Right renal cortex interstitium (tissue), 3 donors: ENCODE measurements at places on chromosomes 1 and 21. TPM values are rescaled to one million over a fixed set of nuclear protein-coding genes. Genes with fewer than 3 reads are reported as not detected.

DONSON gene
- 31.0 TPM for polyA plus RNA-seq

DNA sequence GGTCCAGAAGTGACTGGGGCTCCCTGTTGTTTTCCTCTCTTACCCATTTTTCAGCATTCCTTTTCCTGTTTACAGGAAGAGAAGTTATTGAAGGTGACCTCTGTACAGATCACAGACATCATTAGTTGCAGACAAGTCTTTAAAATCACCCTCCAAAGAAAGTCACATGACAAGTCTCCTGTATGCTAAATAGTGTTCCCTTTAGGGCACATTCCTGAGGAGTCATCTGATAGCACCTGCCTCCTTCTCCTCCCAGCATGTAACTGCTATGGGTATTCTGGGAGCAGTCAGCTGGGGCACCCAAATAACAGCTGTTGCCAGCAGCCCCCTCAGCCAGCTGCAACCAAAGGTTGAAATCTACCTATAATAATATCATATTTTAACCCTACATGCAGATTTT, 200.6 kb downstream of the PTGER3 start:
- DNase-seq, result no peak

GRCh38 chr1:200483491-200484143, 73.8 kb upstream of the ZNF281 start:
- no peak for DNase-seq

- DNase-seq, result no peak
Observed at GRCh38 chr1:63804829-63805484, 31.1 kb downstream of the ROR1 start.

DNA sequence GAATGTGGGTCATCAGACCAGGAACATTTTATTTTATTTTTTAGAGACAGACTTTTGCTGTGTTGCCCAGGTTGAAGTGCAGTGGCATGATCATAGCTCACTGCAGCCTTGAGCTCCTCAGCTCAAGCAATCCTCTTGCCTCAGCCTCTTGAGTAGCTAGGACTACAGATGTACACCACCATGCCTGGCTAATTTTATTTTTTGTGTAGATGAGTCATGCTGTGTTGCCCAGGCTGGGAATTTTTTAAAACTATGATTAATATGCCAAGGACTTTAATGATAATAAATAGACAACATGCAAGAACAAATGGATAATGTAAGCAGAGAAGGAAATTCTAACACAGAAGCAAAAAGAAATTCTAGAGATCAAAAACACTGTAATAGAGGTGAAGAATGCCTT, 142.4 kb downstream of the AK5 start:
- DNase-seq, result no peak
